ENCODE measurements at places on chromosomes 16 and 17. TPM values are rescaled to one million over a fixed set of nuclear protein-coding genes. Genes with fewer than 3 reads are reported as not detected.

GRCh38 chr17:45775148-45775547, 9.0 kb upstream of the CRHR1 start:
- DNase-seq, result peak; percentile 1

GRCh38 chr17:32993977-32994376, 2.3 kb downstream of the SPACA3 start:
- no peak for DNase-seq

DNA sequence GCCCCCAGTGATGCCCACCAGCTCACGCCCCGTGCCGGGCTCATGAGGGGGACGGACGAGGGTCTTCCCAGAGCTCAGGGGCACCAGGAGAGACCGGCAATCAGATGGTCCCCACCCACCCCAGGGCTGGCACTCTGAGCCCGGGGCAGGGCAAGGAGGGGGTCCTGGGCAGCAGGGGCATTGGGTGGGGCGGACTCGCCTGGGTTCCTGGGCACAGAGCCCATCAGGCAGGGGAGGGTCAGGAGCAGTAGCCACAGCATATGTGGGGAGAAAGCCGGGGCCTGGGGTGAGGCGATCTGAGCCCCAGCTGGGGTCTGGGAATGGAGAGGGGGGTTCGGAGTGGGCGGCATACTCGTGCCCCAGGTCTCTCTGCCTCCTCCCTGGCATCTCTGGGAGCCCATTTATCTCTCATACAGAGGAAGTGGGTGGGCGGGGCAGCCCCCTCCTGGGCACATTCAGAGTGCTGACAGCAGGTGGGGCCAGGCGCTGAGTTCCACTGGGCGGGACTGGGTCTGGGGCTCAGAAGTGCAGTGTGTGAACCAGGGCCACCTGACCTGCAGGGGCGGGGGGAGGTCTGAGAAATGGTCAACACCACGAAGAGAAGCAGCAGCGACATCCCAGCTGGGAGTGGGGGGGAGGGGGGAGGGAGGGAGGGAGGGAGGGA, 20.5 kb upstream of the UBE2I start:
- no peak for DNase-seq

Gene TAC4
- not detected for total RNA-seq

Data from HT-29 (cell line).